ENCODE measurements at places on chromosomes 2 and 18. TPM values are rescaled to one million over a fixed set of nuclear protein-coding genes. Genes with fewer than 3 reads are reported as not detected.

The CTAGE1 gene
- not detected for total RNA-seq

The BZW1 gene
- 220 TPM for total RNA-seq

The APLF gene
- total RNA-seq = 9.2 TPM

The SCN7A gene
- total RNA-seq = 3.8 TPM

The FAM110C gene
- 1.3 TPM for total RNA-seq

The VWC2L gene
- total RNA-seq = 0.10 TPM

The HAAO gene
- total RNA-seq = 5.1 TPM

The DLX1 gene
- not detected for total RNA-seq

The SERPINB2 gene
- 1.2 TPM for total RNA-seq

The FRZB gene
- total RNA-seq = 5.4 TPM

The CBLN2 gene
- total RNA-seq = not detected

The SERPINB4 gene
- not detected for total RNA-seq

The FIGN gene
- total RNA-seq = 14.4 TPM

The ANKRD30B gene
- total RNA-seq = not detected

The MERTK gene
- total RNA-seq = 37.5 TPM

The NETO1 gene
- total RNA-seq = 0.56 TPM
